Endodermal cell (in vitro differentiated cells): ENCODE measurements at places on chromosomes 13 and 19.

DNA sequence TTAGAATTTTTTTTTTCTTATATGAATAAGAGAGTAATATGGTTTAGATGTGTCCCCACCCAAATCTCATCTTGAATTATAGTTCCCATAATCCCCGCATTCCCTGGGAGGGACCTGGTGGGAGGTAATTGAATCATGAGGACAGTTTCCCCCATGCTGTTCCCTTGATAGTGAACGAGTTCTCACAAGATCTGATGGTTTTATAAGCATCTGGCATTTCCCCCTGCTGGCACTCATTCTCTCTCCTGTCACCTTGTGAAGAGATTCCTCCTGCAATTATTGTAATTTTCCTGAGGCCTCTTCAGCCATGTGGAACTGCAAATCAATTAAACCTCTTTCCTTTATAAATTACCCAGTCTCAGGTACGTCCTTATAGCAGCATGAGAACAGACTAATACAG, 205.7 kb downstream of the MYO16 start:
- DNase-seq = no peak

DNA sequence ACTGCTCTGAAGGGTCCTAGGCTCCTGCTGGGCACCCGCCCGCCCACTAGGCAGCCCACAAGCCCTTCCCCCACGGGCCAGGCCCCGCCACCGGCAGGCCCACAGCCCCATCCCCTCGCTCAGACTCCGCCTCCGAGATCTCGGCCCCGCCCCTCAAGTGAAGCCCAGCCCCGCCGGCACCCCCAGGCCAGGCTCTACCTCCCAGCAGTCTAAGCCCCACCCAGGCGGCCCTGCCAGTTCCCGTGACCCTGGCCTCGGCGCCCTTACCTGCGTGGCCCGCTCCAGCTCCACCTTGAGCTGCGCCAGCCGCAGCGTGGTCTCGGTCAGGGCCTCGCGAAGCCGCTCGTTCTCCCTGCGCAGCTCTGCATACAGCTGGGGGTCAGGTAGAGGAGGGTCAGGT, 16.3 kb downstream of the EPS8L1 start:
- peak; percentile 97 for DNase-seq

DNA sequence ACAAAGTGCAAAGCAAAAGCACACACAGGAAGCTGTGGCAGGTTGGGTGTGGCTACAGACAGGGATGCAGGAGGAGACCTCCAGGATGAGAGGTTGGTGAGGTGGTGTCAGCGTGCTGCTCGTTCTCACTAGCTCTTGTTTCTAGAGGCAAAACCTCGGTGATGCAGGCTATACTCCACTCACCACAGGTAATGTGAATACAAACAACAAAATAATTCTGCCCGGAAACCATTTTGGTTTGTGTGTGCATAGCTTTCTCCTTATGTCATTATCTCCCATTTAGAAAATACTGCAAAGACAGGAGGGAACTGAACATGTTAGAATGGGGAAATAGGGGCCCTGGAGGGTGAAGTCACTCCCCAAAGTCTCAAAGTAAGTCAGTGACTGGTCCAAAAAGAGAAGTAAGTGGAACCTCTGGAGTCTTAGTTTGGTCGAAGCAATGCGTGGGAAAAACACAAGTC, 9.4 kb downstream of the LCP1 start:
- no peak for DNase-seq

DNA sequence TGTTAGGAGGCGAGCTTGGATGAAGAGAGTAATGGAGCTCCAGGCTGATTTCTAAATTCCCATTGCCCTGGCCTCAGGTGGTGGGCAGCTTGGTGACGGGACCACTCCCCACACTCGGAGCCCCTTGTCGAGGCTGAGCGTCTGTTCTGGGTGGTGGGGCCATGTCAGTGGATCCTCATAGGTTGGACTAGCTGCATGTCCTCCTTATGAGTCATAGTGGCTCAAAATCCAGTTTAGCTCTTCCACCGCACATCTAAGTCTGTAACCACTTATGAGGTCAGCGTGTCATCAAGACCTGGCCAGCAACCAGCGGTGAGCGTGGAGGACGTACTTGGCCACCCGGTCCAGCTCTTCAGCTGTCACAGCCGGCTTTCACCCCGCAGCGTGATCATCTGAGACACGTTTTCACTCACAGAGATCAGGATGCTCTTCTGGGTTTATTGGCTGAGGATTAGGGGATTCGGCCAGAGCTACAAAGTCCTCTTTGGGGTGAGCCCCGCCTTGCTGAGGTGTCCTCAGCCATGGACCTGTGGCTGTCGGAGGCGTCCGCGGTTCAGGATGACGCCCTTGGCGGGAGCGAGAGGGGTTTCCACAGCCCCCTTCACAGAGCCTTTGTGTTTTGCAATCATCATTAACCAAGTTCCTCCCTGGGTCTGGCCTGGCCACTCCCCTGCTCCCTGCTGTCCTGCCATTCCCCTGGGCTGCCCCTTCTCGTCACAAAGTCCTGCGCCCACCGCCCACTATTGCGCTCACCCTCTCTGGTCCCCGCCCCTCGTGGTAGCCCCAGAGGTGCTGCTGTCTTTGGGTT, 41.9 kb downstream of the ADPRHL1 start:
- no peak for DNase-seq

DNA sequence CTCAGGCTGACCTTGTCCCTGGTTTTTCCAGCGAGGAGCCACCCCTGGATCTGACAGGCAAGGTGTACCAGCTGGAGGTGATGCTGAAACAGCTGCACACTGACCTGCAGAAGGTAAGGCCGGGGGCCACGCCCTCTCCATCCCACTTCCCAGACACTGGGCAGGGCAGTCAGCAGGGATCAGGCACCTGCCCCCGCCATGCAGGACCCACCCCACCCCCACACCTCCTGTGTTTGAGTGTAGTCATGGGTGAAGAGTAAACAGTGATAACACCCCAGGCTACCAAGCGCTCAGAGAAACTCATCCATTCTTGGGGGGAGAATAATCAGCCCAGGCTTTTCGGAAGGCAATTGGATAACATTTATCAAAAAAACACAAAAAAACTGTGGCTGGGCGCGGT, 19.9 kb downstream of the DPF1 start:
- DNase-seq = no peak
